ENCODE measurements at places on chromosomes 11 and 22. TPM values are rescaled to one million over a fixed set of nuclear protein-coding genes. Genes with fewer than 3 reads are reported as not detected.

DNA sequence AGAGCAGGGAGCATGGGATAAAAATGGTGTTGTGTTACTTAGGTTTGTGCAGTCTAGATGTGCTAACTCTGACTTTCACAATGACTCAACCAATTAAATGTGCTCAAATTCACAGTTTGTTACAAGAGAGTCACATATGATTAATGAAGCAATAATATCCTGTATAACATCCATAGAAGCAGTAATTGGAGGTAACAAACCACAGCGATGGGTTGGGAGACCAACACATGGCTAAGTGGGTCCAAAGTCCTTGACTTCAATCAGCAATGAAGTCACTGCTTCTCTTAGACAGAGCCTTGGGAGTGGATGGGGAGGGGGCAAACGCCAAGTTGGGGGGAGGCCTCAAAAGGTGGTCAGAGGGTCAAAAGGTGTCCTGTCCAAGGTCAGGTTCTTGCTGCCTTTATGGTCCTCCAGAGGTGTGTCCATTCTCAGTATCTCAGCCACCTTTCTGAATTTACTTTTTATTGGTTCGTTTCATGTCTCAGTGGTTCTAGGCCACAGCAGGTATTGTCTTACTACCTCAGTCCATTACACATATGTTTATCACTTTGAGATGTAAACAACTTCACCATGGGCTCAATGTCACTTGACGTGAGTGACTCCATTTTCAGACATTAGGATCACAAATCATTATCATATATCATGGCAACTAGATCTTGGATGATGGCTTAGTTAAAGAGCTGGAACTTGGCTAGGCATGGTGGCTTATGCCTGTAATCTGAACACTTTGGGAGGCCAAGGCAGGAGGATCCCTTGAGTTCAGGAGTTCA, 32.4 kb downstream of the SLN start:
- no peak for DNase-seq

DNA sequence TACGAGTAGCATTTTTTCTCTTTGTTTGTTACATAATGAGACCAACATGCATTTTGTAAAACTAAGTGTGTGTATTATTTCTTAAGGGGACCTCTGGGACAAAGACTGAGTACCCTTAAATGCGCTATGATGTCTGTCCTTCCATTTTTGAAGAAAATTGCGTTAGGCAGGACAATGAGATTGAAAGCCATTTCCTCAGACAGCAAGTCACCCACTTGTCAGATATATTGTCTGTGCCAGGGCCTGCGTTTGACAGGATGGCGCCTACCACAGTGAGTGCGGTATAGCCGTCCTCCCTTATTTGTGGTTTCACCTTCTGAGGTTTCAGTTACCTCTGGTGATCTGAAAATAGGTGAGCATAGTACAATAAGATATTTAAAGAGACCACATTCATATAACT, 2.2 kb downstream of the AP2A2 start:
- DNase-seq: no peak

Gene DUSP8
- total RNA-seq: not detected

- no peak for DNase-seq
Observed at GRCh38 chr11:78239781-78240180, 51.1 kb downstream of the USP35 start.

DNA sequence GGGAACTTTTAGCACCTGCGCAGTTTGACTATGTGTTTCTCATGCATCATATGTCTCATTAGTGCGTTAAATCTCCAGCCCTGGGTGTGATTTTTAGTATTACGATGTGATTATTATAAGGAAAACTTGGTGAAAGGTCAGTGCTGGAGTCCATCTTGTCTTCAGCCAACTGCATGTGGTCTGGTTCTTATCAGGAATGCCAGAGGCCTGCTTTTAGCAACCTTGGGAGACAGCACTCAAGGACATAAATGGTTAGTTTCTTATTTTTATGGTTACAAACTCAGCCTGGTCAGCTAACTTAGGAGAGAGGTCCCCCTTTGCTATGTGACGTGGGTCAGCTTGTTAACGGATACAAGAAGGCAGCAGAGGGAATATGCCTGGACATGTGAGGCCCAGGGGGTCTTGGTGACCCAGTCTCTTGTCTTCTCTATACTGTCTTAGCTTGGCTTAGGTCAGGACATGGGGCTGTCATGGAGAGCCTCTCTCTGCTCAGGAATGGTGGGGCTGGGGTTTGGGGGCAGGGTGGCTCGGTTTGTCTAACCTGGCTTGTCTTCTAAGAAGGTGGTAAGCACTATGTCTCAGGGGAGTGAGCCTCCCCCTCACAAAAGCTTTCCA, 21.5 kb downstream of the KCTD21 start:
- no peak for DNase-seq

DNA sequence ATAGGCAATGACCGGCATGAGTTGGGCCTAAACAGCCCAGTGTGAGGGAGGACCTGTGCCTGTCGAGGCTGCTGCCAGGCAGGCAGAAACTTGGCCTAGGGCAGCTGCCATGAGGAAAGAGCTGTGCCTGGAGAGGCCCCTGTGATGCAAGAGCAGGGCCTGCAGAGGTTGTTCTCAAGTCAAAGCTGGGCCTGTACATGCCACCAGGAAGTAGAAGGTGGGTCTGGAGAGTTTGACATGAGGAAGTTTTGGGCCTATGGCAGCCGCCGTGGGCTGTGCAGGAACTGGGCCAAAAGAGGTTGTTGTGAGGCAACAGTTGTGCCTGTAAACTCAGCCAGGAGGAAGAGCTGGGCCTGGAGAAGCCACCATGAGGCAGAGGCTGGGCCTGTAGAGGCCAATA, 43.2 kb downstream of the OR4C45 start:
- DNase-seq: no peak

- DNase-seq: no peak
Observed at GRCh38 chr22:47002692-47003091, 240.2 kb downstream of the TBC1D22A start.

Data from OCI-LY7 (cell line).